Activated CD4-positive, alpha-beta T cell treated with anti-CD3 and anti-CD28 coated beads for 1 hour (primary cell): ENCODE measurements at places on chromosomes 2 and 18.
A peak's percentile ranks its signal among the peaks of the same experiment; 100 is the strongest.

- DNase-seq: no peak
Observed at GRCh38 chr2:183291436-183291835, 167.2 kb downstream of the NUP35 start.

- no peak for DNase-seq
Observed at GRCh38 chr2:233801357-233802131, 23.4 kb downstream of the MROH2A start.

- DNase-seq: no peak
Observed at GRCh38 chr2:188146888-188147287, 144.8 kb upstream of the GULP1 start.

DNA sequence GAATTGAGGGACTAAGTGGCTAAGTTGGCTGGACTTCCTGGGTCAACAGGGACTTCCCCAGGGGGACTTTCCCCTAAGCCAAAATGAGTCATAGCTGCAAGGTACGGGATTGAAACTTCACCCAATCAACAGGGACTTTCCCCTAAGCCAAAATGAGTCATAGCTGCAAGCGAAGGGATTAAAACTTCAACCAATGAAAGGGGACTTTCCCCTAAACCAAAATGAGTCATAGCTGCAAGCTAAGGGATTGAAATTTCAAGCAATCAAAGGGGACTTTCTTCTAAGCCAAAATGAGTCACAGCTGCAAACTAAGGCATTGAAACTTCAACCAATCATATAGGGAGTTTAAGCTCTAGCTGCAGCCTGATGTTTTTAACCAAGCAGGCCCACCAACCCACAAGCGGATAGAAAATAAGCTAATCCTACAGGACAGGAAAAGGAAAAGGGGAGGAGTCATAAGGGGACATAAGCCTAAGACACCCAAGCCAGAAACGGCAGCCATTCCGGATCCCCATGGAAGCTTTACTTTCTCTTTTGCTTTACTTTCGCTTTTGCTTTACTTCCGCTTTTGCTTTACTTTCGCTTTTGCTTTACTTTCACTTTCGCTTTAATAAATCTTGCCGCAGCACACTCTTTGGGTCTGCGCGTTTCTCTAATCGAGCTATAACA, 1375.4 kb upstream of the CELF4 start:
- DNase-seq: peak; percentile 19

DNA sequence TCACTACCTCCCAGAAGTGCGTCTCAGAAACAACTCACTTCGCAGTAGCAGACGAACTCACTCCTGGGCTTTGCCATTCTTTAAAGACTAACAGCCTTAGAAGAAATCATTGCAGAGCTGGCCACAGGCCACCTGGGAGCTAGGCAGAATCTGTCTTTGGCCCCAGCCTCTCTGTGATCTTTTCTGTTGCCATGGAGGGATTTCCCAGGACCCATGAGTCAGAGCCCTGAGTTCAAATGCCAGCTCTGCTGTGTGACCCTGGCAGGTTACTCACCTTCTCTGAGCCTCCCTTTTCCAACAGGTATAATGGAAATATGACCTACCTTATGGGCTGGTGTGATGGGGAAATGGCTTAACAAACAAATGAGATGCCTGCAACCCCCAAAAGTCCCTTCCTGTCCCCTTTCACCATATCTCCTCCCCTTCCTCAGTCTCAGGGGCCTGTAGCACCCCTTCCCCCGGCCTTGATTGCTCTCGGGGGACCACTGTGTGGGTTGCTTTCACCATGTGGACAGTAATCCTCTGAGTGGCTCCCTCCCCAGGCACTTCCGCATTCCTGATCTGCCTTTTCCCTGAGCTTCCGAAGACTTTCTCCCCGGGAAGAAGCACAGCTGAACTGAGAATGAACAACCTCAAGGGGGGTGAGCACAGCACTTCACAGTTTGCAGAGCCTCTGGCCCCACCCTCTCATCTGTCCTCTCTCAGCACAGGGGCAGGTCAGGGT, 34.0 kb upstream of the SLC66A3 start:
- no peak for DNase-seq

DNA sequence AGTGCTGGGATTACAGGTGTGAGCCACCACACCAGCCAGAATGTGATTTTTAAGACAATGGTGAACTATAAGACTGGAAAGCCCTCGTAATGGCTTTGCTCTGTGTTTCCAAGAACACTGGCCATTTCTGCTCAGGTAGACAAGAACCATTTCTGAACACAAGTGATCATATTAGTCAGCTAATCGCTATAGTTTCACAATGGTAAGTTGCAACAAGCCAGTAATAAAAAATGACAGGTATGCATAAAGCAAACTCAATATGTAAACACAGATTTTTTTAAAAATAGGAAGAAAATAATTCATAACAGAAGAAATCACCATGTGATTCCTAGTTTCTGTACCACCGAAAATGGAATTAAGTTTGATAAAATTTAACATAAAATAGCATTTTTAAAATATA, 166.5 kb downstream of the THADA start:
- DNase-seq: no peak

- DNase-seq: no peak
Observed at GRCh38 chr2:227939271-227940027, 68.0 kb downstream of the DAW1 start.

GRCh38 chr2:12613137-12613835, 103.5 kb upstream of the TRIB2 start:
- no peak for DNase-seq

- no peak for DNase-seq
Observed at GRCh38 chr2:19786408-19787058, 115.2 kb downstream of the TTC32 start.

DNA sequence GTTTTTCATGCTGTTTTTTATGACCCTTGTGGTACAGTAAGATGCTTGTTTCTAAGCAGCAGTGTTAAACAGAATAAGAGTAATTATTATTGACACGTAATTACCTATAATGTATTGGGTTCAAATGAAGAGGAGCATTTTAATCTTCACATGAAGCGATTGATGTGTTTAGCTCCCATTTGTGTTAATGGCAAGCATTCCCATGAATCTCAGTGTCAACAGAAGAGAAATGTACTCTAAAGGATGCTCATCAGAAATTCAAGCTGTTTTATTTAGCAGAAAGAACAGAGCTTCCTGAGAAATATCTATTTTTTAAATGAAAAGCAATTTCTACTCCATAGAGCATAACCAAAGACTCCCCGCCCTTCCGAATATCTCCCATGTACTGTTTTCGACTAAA, 341.3 kb upstream of the LINC00305 start:
- DNase-seq: no peak

- no peak for DNase-seq
Observed at GRCh38 chr2:43227830-43228281, 1.4 kb upstream of the ZFP36L2 start.

DNA sequence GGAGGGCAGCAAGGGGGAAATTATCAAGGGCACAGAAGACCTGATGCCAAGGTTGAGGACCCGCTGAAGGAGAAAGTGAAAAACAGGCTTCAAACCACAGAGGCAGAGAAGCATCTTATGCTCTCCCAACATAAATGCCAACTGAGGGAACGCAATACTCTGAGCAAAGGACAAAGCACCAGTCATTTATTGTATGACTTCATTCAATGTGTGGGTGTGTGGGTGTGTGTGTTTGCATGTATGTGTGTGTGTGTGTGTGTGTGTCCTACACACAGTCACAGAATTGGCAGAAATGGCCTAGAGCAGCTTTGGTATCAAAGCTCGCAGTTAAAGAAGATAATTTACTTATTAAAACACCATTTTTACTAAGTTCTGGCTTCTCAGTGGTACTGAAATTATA, 51.4 kb downstream of the UXS1 start:
- DNase-seq: no peak

DNA sequence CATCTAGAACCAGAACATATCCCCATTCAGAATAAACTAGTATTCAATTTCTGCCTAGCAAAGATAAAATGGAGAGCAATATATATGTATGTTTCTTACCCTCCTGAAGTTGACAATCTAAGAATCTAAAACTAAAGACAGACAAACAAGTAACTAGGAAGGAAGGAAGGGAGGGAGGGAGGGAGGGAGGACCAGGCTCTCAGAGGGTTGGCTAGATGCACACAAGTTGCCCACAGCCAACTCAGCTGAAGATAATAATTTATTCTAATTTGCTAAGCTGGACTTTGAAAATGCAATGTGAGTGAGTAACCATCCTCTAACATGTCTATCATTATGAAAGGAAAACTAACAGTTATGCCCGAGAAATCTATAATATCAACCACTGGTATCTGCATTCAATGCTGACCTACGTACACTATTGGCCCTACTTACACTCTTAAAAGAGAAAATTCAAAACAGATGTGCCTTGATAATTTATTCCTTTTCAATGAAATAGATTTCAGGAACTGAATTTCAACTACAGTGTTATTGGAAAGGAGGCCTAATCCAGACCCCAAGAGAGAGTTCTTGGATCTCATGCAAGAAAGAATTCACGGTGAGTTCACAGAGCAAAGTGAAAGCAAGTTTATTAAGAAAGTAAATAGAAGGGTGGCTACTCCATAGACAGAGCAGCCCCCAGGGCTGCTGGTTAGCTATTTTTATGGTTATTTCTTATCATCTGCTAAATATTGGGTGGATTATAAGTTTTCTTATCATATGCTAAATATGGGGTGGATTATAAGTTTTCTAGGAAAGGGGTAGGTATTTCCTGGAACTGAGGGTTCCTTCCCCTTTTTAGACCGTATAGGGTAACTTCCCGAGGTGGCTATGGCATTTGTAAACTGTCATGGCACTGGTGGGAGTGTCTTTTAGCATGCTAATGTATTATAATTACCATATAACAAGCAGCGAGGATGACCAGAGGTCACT, 288.5 kb upstream of the SLC39A10 start:
- no peak for DNase-seq

- no peak for DNase-seq
Observed at GRCh38 chr18:27501671-27502070, 316.6 kb upstream of the CHST9 start.

GRCh38 chr2:172710584-172711047, 25.0 kb upstream of the RAPGEF4 start:
- no peak for DNase-seq

GRCh38 chr2:118697781-118698180, 149.7 kb downstream of the EN1 start:
- no peak for DNase-seq

DNA sequence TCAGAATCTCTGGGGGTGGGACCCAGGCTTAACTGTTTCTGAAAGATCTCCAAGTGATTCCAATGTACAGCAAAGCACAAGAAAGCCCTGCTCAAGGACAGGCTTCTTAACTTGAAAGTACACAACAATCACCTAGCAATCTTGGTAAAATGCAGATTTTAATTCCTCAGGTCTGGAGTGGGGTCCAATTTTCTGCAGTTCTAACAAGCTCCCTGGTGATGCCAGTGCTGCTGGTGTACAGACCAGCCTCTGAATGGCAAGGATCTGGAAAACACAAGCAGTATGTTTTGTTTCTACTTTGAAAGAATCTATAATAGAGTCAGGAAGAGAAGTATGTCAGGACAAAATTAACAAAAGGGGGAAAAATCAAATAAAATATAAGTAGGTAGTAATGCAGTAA, 7.8 kb upstream of the TMEM163 start:
- DNase-seq: no peak
